ENCODE measurements at places on chromosomes 5 and 9.
A peak's percentile ranks its signal among the peaks of the same experiment; 100 is the strongest.

DNA sequence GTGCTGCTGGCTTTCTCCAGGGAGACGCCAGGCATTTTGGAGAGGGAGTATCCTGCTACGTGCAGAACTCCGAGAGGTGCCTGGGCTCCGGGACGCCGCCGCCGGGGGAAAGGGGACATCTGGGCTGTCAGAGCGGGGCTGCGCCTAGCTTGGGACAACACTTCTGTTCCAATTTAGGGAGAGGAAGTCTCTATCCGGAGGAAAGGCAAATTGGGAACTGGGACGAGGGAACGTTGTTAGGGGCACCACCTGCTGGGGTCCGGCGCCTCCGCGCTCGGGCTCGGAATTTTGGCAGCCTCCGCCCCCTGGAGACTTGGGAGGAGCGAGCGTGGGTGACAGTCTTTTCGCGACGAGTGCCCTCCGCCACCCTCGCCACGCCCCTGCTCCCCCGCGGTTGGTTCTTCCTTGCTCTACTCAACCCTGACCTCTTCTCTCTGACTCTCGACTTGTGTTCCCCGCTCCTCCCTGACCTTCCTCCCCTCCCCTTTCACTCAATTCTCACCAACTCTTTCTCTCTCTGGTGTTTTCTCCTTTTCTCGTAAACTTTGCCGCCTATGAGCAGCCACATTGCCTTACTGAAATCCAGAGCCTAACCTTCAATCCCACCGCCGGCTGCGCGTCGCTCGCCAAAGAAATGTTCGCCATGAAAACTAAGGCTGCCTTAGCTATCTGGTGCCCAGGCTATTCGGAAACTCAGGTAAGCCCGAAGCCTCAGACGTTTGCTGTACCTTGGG is 1.6 kb downstream of the TSLP start:
- peak; percentile 10 for DNase-seq

- DNase-seq, result no peak
Observed at GRCh38 chr9:84079994-84080393, 99.4 kb downstream of the RMI1 start.

DNA sequence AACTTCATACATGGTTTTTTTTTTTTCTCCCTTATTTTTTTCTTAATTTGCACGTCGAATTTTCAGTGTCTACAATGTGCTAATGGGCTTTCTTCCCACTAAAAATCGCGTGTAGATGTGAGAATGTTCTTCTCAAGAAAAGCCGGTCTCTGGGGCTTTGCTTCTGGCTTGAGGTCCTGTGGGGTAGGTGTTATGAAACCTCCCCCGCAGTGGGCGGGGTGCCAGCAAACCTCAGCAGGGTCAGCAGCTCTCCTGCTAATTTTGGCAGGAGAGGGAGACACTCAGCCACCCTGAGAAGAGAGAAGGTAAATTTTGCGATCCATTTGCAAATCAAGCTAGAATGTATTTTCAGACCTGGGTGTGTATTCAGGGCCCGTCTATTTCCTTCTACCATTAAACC is 59.9 kb downstream of the NPR3 start:
- no peak for DNase-seq

DNA sequence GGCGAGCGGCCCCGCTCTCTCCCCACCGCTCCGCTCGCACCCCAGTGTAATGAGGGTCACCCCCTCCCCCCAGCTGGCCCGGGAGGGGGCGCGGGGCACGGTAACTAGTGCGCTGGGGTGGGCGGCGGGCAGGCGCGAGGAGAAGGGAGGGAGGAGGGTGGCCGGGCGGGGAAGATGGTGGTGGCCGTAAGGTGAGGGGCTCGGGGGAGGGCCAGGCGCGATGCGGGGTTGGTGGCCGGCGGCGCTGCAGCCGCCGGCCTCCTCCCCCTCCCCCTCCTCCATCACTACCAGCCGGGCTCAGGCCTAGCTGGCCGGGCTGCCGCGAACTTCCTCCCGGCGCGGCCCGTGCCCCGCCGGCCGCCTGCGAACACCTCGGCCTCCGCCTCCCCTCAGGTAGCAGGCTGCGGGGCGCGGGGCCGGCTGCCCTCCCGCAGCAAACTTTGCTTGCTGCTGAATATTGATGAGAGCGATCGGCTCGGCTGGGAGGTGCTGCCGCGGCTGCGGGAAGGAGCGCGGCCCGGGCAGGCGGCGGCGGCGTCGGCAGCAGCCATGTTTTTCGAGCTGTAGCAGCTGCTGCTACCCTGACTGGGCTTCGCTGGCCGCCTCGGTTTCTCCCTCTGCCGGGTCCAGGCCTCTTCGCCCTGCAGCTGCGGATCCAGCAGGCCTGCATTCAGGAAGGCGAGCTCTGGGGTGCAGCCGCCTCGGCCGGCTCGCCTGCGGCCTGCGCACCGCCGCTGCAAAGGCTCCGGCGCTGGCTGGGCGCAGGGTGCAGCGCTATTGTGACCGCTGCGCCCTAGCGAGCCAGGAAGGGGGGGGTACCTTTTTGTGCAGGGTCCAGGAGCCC is 502 bp downstream of the NSD1 start:
- DNase-seq, result no peak

GRCh38 chr9:3850098-3850497 is 324.3 kb upstream of the RFX3 start:
- no peak for DNase-seq

DNA sequence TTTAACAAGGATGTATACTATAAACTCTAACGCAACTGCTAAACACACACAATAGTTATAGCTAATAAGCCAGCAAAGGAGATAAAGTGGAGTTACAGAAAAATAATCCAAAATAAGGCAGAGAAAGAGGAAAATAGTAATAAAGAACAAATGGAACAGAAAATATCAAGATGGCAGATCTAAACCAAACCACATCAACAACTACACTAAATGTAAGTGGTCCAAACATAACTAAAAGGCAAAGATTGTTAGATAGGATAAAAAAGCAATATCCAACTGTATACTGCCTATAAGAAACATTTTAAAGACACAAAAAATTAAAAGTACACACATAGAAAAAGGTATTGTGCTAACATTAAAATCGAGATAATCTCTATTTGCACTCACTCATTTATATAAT is 5.6 kb upstream of the COL23A1 start:
- no peak for DNase-seq

- DNase-seq, result no peak
Observed at GRCh38 chr9:91177661-91178280, 183.9 kb downstream of the AUH start.

GRCh38 chr5:56143373-56143714 is 89.8 kb downstream of the ANKRD55 start:
- DNase-seq, result no peak

DNA sequence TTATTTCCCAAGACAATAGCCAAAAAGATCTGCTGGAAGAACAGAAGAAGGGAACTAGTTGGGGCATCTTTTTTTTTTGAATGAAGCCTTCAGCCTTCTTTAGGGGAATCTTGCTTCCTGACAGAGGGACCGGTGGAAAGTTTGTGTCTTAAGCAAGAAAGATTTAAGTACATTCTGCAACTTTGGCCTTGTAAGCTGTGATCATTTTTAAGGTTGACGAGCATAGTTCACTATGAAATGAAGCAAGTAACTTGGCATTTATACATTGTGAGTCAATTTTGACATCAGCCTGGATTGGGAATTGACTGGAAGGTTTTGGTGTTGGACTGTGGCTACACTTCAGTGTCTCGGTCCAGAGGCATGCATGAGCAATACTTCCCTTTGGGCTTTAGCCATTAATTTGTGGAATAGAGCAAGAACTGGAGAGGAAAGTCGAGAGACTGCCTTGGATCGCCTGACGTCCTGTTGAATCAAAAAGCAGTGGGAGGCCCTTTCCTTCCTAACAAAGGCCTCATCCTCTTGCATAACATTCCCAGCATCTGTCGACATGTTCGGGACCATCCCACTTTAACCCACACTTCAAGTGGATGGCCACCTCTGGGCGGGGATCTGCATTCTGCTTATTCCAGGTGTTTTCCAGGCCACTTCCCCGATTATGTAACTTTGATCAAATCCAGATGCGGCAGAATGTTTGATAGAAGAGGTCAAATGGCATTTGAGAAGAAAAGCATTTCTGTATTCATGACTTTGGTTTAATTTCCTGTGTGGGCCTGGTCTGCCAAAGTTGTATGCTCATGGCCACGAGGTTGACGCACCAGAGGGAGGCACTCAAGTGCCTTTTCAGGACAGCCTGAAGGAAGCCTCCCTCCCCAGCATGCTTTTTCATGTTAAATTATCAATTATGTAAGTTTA is 12.5 kb downstream of the ABL1 start:
- no peak for DNase-seq

- DNase-seq, result no peak
Observed at GRCh38 chr9:82382887-82383616, 394.5 kb downstream of the SPATA31D1 start.

DNA sequence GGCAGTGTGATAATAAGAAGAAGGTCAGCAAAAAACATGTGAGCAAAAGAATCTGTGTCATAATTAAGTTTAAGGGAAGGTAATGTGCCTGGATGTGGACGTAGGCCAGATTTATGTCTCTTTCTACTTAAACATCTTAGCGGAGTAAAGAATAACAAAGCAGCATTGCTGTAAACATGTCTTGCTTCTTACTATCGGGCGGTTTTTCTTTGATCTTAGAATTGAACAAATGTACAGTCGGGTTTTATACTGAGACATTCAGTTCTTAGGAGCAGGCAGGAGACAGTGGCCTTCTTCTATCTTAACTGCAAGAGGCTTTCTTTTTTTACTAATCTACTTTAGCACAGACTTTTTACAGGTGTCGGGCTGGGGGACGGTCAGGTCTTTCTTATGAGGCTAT is 40.4 kb upstream of the FLT4 start:
- DNase-seq, result no peak

DNA sequence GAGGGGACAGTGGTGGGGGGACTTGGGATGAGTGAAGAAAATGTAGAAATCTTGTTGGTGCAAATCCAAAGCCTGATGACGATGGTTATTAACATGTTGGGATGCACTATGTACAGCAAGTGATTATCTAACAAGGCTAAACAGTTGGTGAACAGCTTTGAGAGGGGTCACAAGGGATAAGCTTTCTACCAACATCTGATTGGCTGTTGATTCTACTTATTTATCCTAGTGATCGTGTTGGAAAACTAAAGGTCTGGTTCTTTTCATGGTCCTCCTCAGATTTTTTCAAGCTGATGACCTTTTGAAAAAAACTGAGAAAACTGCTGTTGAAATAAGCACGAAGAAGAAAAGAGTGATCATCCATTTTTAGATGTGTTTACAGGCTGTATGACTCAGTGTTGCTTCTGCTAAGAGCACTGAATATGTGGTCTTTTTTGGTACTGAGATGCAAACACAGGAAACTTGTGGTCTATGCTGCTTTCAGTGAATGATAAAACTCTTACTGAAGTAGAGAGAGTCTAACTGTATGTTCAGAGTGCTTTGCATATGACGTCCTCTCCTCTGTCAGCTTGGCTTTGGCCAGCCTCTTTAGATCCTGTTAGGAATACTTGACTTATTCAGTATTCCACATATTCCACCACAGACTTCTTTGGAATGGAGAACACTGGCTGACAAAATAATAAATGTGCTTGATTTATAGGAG is 174.8 kb downstream of the SLF1 start:
- no peak for DNase-seq

GRCh38 chr5:124399426-124399961 is 346.9 kb downstream of the ZNF608 start:
- DNase-seq, result no peak

- no peak for DNase-seq
Observed at GRCh38 chr9:129398101-129398960, 220.3 kb upstream of the IER5L start.

- DNase-seq, result no peak
Observed at GRCh38 chr5:111165058-111165457, 59.1 kb upstream of the CAMK4 start.

GRCh38 chr5:138752341-138752950 is 779 bp upstream of the CTNNA1 start:
- DNase-seq, result no peak

DNA sequence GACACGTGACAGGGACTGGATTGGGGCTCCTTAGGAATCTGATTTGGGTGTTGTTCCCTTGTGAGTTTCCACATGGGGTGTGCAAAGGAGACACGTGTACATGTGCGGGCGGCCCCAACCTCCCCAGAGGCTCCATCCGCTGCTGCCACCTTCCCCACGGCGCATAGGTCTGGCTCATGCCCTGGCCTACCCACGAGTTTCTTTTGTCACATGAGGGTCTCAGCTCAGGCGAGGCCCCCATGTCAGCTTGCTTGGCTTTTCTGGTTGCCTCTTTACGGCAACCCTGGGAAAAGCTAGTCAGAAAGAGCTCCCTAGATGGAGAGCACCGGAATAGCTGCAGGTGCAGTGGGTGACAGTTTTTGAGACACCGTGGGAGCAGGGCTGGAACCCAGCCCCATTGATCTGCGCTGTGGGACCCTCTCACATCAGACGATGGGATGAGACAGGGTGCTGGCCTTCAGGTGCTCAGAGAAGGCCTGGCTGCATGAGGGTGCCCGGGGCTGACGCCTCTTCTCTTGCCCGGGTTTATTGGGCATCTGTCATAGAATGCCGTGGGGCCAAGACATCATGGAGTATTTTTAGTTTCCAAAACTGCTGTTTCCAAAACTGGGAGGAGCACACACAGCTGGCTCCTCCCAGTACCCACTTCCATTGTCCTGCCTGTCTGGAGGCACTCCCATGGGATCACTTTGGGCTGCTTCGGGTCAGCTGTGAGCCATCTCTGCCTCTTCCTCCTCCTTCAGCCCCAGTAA is 107.8 kb downstream of the WNK2 start:
- no peak for DNase-seq

- no peak for DNase-seq
Observed at GRCh38 chr5:75363726-75364495, 26.9 kb downstream of the HMGCR start.

DNA sequence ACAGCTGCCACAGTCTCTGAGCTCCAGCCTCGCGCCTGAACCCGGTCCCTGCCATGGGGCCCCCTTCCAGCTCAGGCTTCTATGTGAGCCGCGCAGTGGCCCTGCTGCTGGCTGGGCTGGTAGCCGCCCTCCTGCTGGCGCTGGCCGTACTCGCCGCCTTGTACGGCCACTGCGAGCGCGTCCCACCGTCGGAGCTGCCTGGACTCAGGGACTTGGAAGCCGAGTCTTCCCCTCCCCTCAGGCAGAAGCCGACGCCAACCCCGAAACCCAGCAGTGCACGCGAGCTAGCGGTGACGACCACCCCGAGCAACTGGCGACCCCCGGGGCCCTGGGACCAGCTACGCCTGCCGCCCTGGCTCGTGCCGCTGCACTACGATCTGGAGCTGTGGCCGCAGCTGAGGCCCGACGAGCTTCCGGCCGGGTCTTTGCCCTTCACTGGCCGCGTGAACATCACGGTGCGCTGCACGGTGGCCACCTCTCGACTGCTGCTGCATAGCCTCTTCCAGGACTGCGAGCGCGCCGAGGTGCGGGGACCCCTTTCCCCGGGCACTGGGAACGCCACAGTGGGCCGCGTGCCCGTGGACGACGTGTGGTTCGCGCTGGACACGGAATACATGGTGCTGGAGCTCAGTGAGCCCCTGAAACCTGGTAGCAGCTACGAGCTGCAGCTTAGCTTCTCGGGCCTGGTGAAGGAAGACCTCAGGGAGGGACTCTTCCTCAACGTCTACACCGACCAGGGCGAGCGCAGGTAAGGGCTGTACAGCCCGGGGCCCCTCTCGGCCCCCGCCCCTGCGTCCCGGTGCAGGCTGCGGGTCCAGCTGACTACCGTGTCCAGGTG is 509 bp downstream of the LVRN start:
- DNase-seq, result no peak
